ENCODE measurements at places on chromosomes 4 and X.

DNA sequence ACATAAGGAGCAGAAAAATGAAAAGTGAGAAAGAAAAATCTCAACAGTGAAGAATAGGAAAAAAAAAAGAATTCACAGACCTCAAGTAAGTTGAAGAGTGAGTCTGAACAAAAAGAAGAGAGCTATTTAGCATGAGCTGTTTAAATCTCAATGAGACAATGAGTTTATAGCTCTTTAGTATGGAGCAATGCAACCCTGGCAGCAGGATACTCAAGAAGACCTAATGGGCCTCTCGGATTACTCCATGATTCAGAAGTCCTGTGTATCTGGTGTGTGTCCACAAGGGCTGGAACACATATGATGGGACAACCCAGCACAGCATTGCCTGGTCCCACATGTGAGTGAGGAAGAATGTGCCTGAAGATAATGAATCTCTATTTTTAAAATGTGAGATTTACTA is 563.1 kb upstream of the INTU start:
- no peak for DNase-seq

DNA sequence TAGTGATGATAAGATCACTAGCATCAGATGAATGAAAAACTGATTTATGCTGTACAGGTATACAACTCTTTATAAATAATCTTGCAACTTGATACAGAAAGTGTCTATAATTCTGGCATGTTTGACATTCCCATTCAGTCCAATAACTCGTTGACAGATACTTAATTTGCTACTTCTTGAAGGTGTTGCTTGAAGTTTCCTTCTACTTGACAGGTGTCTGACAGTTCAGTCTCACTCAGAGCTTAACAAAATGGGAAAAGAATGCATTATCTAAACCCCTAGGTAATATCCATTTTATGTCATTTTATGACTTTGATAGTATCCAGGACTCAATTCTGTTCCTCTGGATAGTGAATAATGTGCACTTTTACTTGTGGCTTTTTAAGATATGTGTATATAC is 508.9 kb downstream of the GRID2 start:
- DNase-seq: no peak

DNA sequence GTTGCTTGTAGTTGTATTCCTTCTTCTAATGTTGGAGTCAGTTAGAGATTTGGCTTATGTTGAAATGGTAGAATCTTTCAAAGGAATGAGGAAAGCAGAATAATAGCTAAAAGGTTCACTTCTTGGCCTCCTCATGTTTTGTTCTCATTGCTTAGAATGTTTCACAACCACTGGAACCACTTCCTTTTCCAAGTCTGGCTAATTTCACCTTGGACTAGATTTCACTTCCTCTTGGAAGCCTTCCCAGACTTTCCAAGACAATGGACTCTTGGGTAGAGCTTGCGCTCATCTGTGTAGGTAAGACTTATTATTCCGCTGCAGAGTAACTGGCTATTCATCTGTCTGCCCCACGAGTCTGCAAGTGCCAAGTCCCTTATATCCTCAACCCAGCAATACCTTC is 8.3 kb downstream of the SPATA18 start:
- DNase-seq: no peak

- no peak for DNase-seq
Observed at GRCh38 chrX:50157545-50158135, 43.2 kb downstream of the AKAP4 start.

DNA sequence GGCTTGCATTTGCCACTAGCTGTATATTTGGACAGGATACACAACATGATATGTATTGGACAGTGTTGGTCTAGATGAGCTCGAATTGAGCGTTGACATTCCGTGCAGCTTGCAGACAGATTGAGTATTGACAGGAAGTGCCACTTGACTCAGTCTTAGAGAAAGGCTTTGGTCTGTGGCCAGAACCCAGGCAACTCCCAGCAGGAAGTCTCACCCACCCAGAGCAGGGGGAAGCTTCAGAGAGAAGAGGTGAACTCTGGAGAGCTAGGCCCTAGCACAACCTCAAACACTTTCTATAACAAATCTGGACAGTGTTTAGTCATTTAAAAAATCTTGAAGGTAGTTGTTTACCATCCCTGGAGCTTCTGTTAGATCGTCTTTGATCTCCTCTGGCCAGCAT is 280.5 kb downstream of the FBXW7 start:
- no peak for DNase-seq

DNA sequence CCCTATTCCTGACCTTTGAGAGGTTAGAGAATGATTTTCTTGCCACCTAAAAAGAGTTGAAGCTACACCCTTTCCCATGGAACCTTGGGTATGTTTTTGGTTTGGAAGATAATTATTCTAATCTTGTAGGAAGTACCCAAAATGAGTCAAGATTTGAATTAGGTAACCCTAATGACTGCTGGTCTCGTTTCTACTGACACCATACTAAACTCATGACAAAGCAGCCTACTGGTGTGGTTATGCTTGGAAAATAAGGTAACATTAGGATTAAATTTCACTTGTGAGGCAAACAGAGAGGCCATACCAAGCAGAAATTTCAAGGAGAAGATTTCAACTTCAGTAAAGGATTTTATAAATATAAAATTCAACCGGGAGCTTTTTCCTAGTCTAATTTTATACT is 107.9 kb downstream of the FBXW7 start:
- DNase-seq: no peak

DNA sequence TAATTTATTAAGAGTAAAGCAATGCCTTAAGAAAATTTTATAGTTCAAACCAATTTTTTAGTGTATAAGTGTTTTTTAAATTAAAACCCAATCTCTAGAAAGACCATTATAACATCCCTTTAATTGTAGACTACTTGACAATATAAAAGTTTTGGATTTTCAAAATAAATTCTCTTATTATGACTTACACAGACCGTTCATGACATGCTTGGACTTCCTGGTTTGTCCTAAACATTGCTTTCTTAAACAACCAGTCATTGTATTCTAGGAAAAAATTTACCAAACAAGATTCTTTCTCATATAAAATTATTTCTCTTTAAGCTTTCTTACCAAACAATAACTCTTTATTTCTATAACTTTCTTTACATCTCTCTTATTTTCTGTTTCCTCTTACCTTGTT is 49.0 kb upstream of the CXorf51A start:
- DNase-seq: no peak

DNA sequence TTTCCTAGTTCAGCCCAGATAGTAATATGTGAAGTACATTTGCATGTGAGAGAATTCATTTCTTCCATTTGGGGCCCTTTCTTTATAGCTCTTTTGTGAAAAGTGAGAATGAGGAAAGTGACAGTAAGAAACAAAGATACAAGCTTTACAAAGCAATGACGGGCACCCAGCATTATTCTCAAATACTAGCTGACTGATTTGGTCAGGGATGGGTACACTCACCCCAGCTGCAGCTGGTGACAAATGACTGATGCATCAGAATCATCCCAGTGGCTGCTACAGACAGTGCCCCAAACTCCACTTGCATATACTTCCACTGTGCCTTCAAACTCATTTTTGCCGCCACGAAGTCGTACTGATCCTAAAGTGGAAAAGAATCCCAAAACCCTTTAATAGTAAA is 14.8 kb downstream of the PRSS12 start:
- DNase-seq: no peak

DNA sequence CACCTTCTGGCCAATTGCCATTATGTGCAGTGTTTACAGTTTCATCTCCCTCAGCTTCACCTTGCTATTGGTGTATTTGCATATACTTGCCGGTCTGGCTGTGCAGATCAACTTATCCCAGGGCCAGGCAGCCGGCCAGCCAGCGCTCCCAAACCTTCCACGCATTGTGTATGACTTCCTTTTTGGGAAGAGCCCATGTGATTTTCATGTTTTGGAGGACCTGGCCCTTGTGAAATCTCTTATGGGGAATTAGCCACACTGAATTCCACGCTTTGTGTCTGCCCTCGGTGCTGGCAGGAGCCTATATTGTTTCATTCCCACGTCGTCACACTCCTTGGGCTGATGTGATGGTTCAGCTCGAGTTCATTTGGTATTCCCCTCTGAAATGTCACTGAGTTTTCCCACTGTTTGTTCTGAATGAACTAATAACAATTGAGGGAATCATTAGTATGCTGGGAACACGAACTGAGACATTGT is 6.0 kb upstream of the PDLIM3 start:
- DNase-seq: no peak

DNA sequence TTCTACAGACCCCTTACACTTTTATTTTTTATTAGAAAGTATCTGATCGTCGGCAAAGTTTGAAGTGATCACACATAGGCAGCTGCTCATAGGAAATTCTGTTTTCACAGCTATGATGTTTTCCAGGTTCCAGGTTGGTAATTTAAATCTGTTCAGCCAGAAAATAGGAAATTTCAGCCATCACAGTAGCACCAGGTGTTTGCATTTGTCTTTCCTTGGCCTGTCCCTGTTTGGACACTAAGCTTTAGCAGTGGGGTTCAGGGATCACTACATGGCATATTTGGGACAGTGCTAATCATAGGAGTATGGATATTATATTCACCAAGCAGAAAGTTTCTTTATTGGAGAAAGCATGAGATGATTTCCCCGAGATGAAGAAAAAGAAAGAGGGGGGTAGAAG is 92.9 kb downstream of the ANK2 start:
- no peak for DNase-seq

GRCh38 chr4:17094159-17094875 is 195.9 kb upstream of the LDB2 start:
- DNase-seq: no peak

DNA sequence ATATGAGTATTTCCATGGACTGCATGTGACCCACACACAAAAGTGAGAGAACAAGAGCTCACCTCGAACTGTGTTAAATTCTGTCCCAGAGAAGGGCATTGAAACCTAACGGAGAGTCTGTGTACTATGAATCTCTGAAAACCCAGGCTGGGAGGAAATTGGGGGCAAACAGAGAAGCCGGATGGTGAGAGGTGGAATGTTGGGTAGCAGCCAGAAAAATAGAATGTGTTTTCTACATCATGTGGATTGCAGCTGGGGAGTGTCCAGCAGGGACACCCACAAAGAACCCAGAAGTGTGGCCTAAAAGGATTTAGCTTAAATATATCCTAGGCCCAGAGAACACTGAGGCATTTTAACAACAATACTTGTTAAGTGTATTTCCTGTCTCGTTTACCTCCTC is 38.6 kb downstream of the MND1 start:
- no peak for DNase-seq

DNA sequence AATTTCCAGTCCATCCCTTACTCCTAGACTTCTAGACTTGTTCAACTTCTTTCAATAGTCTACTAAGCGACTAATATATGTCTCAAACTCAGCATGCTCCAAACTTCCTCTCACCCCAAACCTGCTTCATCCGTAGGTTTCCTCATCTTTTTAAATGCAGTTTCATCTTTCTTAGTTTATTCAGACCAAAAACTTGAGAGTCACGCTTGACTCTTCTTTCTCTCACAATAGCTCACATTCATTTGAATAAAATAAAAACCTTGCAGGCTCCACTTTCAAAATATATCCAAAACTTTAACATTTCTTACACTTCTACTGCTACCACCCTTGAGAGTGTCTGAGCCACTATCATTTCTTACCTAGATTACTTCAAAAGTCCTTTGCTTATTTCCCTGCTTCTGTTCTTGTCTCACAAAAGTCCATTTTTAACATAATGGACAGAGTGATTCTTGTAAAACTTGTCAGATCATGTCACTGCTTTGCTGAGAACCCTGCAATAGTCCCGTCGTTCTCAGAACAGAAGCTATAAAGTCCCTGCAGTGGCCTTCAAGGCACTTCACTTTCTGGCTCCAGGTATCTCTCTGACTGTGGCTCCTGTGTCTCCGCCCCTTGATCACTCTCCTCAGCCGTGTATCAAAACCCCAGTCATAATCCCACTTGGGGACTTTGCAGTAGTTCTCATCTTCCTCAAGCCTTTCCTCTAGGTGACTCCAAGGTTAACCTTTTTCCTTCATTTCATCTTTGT is 167.6 kb downstream of the ARHGAP24 start:
- DNase-seq: no peak

DNA sequence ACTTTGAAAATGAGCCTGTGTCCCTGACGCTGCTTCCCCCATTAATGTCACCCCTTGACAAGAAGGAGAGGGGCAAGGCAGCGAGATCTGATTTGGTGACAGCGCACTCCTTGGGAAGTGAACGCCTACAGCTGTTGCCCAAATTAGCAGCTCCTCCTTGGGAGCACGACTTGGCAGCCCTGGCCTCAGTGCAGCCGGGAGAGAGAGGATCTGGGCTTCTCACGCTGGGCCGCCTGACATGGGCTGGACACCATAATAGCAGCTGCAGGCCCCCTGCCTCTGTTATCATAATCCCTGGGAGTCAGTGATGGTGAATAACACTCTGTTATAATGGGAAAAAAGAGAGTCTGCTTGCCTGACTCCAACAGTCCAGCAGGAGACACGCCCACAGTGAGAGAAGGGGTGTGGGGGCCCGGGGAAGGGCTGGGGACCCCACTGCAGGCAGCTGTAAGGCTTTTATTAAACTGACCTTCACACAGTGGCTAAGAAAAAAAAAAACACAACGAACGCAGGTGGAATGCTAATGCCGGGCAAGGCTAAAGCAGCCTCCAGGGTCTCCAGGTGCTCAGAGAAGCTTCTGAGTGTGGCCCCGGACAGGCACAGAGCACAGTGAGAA is 73.3 kb downstream of the PSAPL1 start:
- DNase-seq: no peak

DNA sequence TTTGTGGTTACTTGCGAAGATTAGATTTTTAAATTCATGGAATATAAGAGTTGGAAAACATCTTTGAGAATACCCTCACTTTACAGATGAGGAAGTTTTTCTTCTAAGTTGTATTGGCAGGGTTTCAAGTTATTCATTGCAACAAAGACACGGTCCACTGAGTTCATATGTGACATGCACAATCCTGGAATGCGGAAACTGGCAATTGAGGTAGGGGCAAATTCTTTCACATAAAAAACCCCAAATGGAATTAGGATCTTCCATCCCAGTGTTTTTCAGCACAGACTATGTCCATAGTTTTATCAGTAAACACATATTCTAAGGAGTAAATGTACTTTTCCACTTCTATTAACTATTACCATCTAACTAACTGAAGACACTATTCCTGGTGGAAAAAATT is 81.8 kb upstream of the NAP1L5 start:
- no peak for DNase-seq

GRCh38 chr4:184375027-184375426 is 99.3 kb downstream of the IRF2 start:
- DNase-seq: no peak

DNA sequence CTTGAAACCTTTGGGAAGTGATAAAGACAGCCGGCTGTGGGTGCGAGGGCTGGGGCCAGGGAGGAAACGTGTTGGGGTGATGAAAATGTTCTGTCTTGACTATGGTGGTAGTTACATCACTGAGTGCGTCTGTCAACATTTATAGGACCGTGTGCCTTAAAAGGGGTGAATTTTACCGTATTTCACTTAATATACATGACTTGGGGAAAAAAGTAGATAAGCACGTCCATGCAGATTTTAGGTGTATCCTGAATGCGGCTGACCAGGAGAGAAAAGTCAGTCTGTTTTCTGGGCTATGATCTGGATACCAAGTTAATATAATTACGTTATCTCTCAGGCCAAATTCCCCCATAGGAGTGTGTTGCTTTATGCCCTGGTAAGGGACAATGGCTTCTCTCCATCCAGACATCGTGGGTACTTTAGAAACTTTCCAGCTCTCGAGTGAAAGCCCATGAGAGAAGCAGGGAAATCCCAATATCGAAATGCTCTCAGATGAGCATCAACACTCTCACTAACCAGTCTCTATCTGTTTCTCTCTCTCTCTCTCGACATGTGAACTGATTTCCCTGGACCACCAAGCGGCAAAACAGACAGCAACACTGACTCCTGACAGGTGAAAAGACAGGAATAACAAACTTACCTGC is 71.5 kb downstream of the IRF2 start:
- no peak for DNase-seq

- DNase-seq: no peak
Observed at GRCh38 chr4:127843704-127844600, 36.7 kb upstream of the PLK4 start.
